ENCODE measurements at places on chromosomes 16 and 17.
A peak's percentile ranks its signal among the peaks of the same experiment; 100 is the strongest.

DNA sequence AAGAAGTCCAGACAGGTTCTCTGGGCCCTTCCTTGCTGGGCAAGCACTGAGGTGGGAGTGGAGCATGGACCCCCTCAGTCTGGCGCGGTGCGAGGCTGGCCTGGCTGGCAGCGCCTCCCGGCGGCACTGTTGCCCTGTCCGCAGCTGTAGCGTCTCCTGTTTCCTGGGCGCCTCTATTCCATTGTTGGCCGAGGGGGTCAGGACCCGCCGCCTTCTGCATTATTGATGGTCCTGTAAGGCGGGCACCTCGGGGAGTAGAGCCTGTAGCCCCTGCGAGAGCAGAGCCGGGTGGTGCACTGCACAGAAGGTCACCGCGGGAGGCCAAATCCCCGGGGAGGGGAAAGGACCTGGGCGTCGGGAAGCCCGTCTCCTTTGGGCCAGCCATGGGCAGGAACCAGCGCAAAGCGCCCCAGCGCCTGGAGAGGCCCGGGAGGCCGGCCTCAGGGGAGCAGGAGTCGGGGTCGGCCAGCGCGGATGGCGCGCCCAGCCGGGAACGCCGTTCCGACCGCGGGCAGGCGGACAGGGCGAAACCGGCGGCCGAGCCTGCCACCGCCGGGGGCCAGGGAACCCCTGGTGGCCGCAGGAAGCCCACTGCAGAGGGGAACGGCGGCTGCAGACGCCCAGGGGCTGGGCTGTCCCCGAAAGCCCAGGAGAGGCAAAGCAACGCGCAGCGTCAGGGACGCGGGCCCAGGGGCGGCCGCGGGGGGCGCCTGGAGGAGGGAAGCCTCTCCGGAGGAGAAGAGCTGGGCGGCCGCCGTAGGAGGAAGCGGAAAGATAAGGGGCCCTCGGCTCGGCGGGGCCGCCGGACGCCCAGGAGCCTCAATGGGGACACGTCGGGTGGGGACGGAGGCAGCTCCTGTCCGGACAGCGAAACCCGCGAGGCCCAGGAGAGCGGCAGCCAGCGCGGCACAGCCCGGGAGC, at the start of gene MYO15B:
MYO15B (plus strand) TSS at position 126 of the 921 bp plus-strand sequence; CDS start at position 384, 258 bp downstream.
- DNase-seq, result peak; percentile 19

- DNase-seq, result no peak
Measured at GRCh38 chr16:73864868-73865267, 431.7 kb upstream of the PSMD7 start.

GRCh38 chr16:27402964-27403600, 1.1 kb downstream of the IL21R start:
- no peak for DNase-seq

DNA sequence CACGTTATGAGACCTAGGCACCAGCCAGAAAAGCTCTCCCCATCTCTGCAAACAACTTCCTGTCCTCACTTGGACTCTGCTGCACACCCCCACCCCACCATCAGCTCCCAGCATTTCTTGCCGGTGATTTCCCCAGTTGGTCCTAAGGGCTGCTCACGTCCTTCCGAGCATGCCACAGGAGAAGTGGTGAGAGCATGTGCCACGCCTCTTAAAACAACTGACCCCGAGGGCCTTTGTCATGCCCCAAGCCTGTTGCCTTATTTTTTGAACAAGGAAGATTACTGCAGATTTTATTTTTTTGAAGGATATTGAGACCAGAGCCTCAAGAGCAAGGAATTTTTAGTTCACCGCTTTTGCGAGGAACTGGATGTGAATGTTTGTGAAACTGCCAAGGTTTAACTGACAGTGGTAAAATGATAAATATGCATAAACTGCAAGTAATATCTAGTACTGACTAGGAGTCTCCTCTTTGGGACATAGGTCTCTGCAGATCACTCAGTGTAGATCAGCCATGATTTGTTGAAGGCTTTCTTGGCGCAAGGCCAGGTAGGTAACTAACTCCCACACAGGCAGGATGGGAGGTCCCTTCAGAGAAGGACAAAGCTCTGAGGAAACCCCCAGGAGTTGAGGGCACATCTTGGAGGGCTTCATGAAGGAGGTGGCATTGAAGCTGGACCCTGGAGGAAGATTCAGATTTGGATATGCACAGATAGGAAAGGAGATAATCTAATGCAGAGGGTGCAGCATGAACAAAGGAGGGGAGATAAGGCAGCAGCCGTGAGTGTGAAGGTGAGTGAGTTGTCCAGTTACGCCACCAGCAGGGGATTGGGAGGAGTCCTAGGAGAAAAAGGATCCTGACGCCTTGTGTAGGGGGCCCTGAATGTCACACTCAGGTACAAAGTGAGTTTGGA, 44.7 kb downstream of the TMEM132E start:
- DNase-seq, result no peak

GRCh38 chr17:40551091-40551878, 14.0 kb downstream of the CCR7 start:
- DNase-seq, result no peak

GRCh38 chr16:82833378-82833993, 206.7 kb downstream of the CDH13 start:
- DNase-seq, result no peak

- DNase-seq, result no peak
Measured at GRCh38 chr17:76071531-76072147, 678 bp downstream of the SRP68 start.

DNA sequence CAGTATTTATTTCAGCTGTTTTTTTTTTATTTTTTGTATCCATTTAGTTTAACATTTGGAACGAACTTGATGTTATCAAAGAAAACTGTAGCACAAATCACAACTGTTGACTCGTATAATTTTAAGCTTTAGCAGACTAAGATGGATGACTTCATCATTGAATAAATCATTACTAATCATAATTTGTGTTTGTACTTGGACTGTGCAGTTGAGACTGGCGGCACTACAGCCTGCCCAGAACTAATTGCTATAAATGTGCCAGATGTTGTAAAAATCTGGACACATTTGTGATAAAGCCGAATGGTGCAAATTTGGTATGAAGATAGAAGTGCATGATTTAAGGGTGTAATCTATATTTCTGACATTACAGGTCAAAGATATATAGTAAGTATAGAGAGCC, 897.7 kb upstream of the CDH8 start:
- no peak for DNase-seq

DNA sequence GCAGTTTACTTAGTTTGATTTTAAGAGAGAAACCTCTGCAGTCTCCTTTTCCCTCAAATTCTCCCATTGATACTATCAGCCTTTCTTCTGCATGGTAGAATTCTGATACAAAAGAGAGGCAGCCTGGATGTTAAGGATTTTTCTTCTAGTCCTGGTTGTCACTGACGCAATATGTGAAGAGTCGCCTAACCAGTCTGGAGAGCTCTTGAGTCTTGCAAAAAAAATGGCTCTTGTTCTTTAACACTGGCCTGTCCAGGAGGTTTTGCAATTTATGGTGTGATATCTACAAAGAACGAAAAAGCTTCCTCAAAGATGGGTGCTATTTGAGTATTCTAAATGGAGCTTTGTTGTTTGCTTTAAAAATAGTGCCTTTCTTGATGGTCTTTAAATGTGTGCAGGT, 28.9 kb downstream of the COX10 start:
- no peak for DNase-seq

DNA sequence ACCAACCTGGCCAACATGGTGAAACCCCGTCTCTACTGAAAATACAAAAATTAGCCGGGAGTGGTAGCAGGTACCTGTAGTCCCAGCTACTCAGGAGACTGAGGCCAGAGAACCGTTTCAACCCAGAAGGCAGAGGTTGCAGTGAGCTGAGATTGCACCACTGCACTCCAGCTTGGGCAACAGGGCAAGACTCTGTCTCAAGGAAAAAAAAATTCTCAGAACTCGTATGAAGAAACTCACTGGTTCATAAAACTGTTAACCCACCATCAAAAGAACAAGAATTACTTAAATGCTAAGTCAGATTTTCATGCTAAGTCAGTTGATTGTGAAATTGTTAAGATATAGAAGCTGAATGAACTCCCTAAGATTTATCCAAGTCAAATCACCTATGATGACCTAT, 31.3 kb downstream of the SLC39A11 start:
- no peak for DNase-seq

DNA sequence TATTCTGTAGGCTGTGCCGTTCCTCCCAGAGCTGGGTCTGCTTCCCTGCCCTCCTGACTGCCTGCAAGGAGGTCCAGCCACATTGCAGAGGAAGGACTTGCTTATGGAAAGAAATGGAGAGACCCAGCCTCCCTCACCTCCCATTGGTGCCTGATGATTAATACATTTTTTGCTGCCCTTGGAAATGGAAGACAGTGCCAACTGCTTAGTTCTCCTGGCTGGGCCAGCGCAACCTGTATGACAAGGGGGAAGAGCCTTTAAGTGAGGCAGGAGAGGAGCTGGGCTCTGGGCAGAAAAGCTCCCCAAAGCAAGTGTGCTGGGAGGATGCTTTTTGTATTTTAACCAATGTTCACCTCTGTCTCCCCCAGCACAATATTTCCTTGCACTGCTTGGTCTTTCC, 238.5 kb downstream of the SOX9 start:
- DNase-seq, result no peak

GRCh38 chr17:42563543-42563942, 1.6 kb downstream of the COASY start:
- DNase-seq, result no peak

GRCh38 chr17:68061512-68062313, 26.2 kb downstream of the KPNA2 start:
- DNase-seq, result no peak

- DNase-seq, result no peak
Measured at GRCh38 chr16:88467541-88467944, 14.5 kb downstream of the ZFPM1 start.

GRCh38 chr17:17890773-17891759, 54.3 kb upstream of the SREBF1 start:
- DNase-seq, result no peak

DNA sequence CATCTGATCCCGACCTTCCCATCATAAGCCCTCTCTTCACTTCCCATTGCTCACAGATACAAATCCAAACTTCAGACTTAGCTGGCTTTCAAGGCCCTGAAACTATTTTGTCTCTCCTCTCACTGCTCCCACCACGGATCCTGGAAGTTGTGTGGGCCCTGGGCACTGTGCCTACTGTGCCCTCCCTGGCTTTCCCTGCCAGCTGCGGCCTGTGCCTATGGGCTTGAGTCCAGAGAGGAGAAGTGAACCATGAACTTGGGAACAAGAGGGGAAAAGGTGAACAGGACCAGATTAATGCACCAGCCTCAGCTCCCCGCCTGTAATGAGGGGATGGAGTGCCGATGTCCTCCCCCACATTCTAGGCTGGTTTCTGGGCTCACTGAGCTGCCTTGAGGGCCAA, 18.9 kb upstream of the KCNJ12 start:
- DNase-seq, result no peak

- DNase-seq, result no peak
Measured at GRCh38 chr16:88911136-88911945, 44.9 kb upstream of the PABPN1L start.

GRCh38 chr17:45226576-45226975, 4.9 kb downstream of the FMNL1 start:
- DNase-seq, result no peak

DNA sequence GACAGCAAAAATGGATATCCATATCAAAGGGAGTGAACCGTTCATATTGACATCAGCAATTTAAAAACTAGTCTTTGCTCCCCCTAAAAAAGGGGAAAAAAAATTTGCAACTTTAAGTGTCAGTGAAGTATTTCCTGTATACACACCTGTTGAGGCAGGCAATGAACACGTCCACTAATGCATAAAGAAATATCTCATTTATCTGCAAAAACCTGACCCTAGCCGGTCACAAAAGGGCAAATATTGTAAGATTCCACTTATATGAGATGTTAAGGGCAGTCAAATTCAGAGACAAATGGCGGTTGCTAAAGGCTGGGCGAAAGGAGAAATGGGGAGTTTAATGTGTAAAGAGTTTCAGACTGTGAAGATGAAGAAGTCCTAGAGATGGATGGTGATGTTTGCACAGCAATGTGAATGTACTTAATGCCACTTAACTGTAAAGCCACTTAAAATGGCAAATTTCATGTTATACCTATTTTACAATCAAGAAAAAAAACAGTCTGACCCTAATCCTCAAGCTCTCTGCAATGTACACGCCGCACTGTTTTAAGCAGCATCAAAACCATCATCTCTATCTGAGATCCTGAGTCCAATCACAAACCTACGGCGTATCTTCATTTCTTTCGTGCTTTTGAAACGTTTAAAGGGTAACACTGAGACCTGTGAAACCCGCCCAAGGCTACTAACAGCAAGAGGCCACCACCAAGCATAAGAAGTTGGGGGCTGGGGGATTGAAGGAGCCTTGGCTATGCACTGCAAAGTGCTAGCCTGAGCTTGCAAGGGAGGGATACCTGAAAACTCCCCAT, 1.1 kb downstream of the PARN start:
- no peak for DNase-seq

Data from putamen (tissue), 1 donor.